ENCODE measurements at places on chromosomes 2 and 18. TPM values are rescaled to one million over a fixed set of nuclear protein-coding genes. Genes with fewer than 3 reads are reported as not detected.

The AQP4 gene
- 2.1 TPM for total RNA-seq

GRCh38 chr2:124316881-124317605, 292.0 kb downstream of the CNTNAP5 start:
- H3K27me3 ChIP-seq = no peaks in the 10 kb centered on the region
- DNase-seq = no peak
- H3K4me1 ChIP-seq = peaks cover 2% of the 10 kb centered on the region

- no peaks in the 10 kb centered on the region for H3K4me1 ChIP-seq
- H3K4me3 ChIP-seq = no peak overlapping the region
- H3K36me3 ChIP-seq = no peaks in the 10 kb centered on the region
- DNase-seq = no peak
- H3K27me3 ChIP-seq = no peaks in the 10 kb centered on the region
These were observed 169.2 kb upstream of the NCKAP5 start for GRCh38 chr2:133737242-133737993.

The DNAH7 gene
- 0.07 TPM for total RNA-seq

DNA sequence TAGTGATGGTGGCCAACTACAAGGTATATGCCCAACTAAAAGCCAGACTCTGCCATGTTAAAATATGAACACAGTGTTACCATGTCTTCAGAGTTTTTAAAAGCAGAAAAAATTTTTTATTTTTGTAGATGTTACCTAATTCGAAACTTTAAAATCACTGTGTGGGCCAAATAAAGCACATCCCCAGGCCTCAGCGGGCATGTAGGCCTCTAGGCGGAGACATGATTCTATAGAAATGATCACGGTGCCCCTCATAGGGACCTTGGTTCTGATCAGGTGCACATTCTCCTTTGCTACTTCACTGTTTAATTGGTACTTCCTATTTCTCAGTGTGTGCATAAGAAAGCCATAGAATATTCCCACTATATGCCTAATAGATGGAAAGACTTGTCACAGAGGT, 349.2 kb downstream of the XIRP2 start:
- H3K27me3 ChIP-seq = no peaks in the 10 kb centered on the region
- no peak overlapping the region for H3K4me3 ChIP-seq
- H3K27ac ChIP-seq = no peak overlapping the region
- DNase-seq = no peak
- no peaks in the 10 kb centered on the region for H3K4me1 ChIP-seq
- H3K36me3 ChIP-seq = no peaks in the 10 kb centered on the region

DNA sequence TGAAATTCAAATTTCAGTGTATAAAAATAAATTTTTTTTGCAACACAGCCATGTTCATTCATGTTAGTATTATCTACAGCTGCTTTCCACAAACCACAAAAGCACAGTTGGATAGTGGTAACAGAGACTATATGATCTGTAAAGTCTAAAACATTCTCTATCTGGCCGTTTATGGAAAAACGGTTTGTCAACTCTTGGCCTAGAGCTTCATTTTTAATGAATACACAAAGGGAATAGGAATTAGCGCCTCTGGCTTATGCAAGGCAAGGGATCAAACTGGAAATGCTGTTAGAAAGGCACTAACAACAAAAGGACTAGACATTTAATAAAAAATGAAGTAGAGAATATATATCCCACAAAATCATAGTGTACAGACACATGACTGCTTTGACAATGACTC, 211.9 kb downstream of the EXOC6B start:
- no peak for DNase-seq
- H3K4me3 ChIP-seq = no peak overlapping the region
- H3K27ac ChIP-seq = no peak overlapping the region
- H3K4me1 ChIP-seq = no peaks in the 10 kb centered on the region
- H3K27me3 ChIP-seq = no peaks in the 10 kb centered on the region

DNA sequence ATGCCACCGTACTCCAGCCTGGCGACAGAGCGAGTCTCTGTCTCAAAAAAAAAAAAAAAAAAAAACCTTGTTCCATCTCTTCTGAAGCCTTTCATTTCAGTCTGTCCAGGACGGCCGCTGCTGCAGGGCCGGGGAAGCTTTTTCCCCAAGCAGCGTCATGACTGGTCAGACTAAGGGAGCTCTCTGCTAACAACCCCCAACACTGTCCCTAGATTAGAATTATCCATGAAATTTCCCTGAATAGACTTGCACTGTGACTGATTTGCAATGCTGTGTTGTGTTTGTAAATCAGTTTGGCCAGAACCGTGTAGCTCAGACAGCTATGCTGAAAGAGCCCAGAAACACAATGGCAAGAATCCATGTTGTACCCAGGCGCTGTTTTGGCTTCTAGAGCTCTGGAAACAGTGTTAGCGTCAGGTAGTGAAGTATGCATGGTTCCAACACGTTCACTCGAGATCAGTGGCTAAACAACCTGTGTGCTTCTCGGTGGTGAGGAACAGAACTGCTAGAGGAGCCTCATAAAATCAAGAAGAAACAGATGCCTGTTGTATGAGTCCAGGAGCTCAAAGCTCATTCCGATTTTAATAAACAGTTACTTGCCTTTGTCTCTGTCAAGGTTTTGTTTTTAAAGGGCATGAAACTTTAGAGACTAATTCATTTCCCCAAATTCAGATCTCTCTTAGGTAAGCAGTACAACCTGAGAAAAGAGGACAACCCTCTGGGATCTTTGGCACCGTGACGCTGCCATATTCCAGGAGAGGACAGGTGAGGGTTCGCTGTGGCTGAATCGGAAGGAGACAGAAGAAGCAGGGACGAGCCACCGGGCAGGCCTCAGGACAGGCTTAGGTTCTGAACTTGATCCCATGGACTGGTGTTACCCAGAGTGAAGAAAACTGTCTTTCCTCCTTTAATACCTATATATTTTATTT, 43.5 kb downstream of the GORASP2 start:
- no peak for DNase-seq
- H3K4me3 ChIP-seq = no peak overlapping the region
- H3K36me3 ChIP-seq = peaks cover under 1% of the 10 kb centered on the region
- no peak overlapping the region for H3K27ac ChIP-seq
- H3K27me3 ChIP-seq = no peaks in the 10 kb centered on the region
- peaks cover 10% of the 10 kb centered on the region for H3K4me1 ChIP-seq

DNA sequence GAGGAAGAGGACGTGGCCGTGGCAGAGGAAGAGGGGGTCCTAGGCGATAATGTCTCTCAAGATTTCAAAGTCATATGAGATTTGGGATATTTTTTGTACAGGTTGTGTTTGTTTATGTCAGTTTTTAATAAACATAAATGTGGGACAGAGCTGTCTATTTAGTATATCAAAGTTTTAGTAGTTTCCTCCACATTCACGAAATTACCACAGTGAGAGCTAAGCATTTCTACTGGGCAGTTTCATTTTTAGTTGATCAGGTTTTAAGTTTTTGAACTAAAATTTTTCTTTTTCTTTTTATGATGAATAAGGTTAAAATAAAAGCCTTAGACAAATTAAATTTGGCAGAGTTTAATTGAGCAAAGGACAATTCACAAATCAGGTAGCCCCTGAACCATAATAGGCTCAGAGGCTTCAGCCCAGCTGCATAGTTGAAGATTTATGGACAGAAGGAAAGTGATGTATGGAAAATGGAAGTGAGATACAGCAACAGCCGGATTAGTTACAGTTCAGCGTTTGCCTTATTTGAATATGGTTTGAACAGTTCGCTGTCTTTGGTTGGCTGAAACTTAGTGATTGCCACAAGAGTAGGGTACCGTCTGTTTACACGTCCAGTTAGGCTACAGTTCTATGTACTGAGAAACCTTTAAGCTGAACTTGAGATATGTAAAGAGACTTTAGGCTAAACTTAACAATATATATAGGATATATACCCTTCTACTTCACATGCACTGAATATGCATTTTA, 17.1 kb downstream of the SNRPD1 start:
- no peaks in the 10 kb centered on the region for H3K4me1 ChIP-seq
- peaks cover 11% of the 10 kb centered on the region for H3K36me3 ChIP-seq
- no peak overlapping the region for H3K27ac ChIP-seq
- no peak overlapping the region for H3K4me3 ChIP-seq
- no peaks in the 10 kb centered on the region for H3K27me3 ChIP-seq

DNA sequence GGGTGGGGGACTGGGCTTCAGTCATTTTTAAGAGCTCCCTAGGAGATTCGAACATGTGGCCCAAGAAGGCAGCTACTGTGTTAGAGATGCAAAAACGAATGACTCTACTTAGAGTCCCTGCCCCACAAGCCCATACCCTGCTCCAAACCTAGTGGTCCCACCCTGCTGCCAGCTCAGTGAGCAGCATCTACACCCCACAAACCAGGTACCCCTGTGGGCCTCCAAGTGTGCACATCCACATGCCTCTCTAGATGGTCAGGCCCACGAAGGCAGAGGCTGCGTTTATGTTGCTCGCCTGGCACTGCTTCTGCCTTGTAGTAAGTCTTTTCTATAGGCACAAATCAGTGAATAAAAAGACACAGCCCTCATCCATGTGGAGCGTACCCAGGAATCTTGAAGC, 112.6 kb downstream of the PDCL3 start:
- no peaks in the 10 kb centered on the region for H3K36me3 ChIP-seq
- no peak for DNase-seq
- H3K27me3 ChIP-seq = no peaks in the 10 kb centered on the region
- no peak overlapping the region for H3K27ac ChIP-seq
- H3K4me3 ChIP-seq = no peak overlapping the region
- no peaks in the 10 kb centered on the region for H3K4me1 ChIP-seq

DNA sequence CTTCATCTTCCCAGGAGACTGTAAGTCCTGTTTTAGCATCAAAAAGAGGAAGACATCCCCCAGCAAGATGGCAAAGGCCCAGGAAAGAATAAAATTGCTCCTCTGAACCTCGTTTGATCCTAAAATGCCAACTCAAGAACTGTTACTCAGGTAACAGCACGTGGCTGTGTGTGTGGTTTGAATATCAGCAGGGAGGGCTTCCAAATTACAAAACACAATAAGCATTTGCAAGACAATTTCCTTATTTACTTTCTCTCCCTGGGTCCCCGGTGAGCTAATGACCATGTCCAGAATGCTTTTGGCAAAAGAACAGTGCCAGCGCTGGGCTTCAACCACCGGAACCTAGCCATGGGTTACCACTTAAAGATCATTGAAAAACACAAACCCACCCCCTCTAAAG, 163.6 kb downstream of the C1D start:
- DNase-seq = no peak
- no peak overlapping the region for H3K4me3 ChIP-seq
- no peaks in the 10 kb centered on the region for H3K36me3 ChIP-seq
- H3K27ac ChIP-seq = no peak overlapping the region
- peaks cover 2% of the 10 kb centered on the region for H3K27me3 ChIP-seq

DNA sequence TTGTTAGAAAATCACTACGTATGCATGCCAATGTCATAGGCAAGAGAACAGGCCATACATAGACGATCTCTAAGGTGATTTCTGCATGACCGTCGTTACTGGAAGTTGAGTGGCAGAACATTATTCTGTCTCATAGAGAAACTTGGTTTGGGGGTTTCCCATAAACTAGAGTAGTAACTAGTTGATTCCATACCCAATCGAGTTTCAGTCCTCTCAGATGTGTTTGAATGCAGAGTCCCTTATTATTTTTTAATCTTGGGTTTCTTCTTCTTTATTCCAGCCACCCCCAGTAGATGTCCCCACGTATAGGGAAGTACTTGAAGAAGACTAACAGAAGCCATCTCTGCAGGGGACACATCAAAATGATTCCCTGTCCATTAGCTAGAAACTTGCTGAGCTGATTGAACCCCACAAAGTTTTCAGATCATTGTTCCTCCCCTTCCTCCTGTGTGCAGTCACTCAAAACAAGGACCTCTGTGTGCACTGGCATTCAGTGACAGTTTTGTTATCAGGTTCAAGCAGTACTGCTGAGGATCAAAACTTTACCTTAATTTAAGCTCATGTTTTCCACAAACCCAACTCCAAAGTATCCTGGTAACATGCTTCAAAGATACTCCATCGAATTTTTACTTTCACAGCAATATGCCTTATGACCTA, 68.4 kb upstream of the CDCA7 start:
- no peak overlapping the region for H3K4me3 ChIP-seq
- DNase-seq = no peak
- no peaks in the 10 kb centered on the region for H3K4me1 ChIP-seq
- H3K27ac ChIP-seq = no peak overlapping the region
- H3K36me3 ChIP-seq = no peaks in the 10 kb centered on the region
- H3K27me3 ChIP-seq = no peaks in the 10 kb centered on the region
